Activated T-cell treated with anti-CD3 and anti-CD28 coated beads for 1 hour (primary cell): ENCODE measurements at places on chromosomes 6 and 20.

DNA sequence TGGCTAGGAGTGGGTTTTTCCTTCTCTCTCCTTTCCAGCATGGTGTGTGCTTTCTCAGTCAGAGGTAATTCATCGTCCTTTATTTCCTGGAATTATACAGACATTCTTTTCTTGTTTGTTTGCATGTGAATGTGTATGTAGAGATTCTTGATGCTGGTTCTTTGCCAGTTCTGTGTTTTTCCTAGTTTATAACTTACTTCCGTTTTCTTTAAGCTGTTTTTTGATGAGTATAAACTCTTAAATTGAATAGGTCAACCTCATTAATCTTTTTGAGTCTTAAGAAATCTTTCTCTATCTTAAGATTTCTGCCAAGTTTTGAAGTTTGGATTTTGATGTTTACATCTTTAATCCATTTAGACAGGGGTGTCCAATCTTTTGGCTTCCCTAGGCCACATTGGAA, 38.7 kb downstream of the IGF2R start:
- DNase-seq, result no peak

DNA sequence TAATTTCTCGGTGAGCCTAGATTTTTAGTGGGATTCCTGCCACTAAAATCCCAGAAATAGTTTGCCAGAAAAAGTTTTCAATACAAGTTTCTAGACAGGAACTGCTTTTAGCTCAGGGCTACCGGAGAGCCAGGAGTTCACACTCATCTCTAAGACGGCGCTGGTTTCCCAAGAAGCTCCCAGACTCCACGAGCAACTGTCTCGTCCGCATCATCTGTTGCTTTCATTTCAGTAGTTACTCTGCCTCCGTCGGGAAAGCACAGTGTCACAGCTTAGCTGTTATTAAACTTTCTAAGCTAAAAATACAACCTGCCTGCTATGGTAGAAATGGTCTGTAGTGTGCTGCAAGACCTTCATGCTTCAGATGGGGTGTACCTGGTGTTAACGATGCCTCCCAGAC, 197.3 kb upstream of the SNX9 start:
- DNase-seq, result no peak

DNA sequence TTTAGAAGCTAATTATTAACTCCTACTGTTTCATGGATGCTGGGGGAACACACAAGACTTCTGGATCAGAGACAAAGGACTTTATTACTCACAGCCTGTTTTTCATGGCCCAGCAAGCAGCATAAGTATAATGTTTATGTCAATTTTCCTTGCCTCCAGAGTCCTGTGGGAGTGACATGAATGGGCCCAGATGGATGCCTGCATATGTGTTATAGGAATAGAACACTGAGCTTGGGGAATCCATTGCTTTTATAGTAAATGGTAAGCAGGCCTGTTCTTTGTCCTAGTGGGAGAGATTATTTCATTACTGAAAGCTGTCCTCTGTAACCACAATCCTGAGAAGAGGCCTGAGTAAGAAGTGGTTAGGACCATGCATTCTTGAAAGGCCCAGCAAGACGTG, 25.6 kb downstream of the BLTP3A start:
- no peak for DNase-seq

DNA sequence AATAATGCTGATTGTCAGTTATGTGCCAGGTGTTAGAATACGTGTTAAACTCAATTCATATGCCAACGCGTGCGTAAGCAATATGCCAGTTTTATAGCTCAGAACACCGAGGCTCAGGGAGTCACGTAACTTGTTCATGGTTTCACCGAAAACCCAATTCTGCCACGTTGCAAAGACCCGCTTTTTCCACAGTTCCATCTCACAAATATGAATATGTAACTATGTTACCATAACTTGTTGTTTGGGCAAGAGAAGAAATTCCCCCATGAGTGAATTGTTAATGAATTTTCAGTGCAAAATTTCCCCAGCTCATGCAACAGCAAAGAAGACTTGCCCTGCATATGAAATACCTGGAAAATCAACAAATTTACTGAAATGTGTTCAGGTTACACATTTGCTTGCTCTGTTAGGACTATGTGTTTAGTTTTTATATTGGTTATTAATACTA, 30.1 kb downstream of the SF3B5 start:
- no peak for DNase-seq

DNA sequence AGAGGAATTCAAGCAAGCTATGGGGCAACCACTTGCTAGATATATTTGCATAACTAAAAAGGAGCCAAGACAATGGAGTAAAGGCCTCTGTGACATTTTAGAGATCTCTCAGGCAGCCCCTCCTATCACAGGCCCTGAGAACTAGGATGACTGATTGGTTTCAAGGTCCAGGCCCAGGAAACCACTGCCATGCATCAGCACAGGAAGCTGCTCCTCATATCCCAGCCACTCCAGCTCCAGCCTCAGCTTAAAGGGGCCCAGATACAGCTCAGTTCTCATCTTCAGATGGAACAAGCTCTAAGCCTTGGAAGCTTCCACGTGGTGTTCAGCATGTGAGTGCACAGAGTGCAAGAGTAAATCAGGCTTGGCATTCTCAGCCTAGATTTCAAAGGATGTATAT, 21.1 kb upstream of the THBS2 start:
- no peak for DNase-seq

DNA sequence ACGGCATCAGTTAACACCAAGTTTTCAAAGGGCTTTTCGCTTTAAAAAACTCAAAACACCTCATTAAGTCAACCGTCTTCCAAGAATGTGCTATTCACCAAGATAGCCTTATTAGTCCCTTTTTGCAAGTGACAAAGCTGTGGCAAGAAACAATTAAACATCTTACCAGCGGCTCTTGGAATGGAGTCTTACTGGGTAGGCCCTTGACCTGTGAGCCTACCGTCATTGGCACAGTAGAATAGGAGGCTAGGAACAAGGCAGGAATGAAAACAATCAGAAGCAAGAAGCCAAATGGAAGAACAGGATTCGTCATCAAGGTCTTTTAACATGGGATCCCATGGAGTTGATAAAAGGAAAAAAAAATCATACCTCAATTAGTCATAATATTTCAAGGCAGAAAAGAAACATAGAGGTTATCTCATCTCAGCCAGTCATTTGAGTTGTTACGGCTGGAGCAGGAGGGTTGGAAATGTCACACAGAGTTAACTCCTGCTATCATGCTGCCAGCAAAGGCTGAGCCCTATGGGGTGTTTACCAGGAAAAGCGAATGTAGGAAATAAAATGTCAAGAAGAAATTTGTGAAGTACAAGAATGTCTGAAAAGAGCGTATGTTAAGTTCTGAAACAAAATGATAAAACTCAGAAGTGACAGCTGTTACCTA, 236.4 kb downstream of the UST start:
- DNase-seq, result no peak

- DNase-seq, result no peak
These were observed 31.2 kb downstream of the FRK start for GRCh38 chr6:116029535-116029934.

DNA sequence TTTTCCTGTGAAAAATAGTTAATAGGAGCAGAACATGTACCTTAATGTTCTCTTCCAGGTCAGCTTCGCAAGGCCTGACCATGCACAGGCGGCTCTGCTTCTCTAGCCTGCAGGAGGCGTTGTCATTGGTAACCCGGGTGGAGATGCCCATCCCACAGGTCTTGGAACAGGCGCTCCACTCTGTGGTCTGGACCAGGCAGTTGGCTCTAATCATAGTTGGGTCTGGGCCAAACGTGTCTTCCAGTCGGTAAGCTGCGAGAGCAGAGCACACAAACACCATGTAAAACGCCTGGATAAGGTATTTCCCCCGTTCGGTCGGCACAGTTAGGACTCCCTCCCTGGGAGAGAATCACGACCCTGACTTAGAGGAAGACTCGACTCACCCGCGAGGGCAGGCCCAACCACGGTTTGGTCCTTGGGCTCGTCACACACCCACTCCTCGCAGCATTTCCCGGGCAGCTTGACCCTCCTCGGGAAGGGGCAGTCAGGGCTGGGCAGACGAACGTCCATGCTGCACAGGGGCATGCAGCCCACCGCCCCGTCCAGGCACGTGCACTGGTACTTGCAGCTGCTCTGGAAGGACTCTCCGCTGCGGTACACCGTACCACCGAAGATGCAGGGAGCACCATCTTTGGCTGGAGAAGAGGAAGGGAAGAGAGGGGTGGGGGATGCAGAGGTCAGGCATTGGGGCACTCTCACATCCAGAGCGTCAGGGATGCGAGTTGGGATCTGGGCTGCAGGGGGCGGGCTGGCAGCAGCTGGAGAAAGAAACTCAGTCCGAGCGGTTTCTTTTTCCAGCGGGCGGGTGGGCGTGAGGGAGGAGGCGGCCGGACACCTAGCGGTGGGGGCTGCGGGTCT, 1.0 kb downstream of the CCN2 start:
- DNase-seq, result no peak

DNA sequence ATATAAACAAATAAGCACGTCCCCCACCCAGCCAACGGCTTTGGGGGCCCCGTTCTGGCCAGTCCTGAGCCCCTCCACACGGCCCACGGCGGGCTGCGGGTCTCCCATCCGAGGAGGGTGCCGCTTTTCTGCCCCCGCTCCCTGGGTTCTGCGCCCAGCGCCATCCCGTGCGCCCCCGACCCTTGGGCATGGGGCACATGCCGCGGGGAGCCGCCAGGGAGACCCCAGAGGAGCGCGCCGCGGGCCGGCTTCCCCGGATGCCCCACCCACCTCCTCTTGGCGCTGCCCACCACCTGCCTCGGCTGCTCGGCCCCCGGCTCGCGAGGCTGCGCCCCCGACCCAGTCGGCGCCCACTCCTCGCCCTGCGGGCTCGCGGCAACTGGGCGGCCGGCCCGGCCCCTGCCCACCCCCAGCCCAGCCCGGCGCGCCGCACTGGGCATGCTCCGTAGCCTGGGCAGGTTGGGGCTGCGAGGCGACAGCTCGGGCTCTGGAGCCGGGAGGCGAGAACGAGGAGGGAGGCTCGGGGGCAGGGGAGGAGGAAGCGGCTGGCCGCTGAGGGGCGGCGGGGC, 570 bp upstream of the PLCB4 start:
- DNase-seq, result no peak

DNA sequence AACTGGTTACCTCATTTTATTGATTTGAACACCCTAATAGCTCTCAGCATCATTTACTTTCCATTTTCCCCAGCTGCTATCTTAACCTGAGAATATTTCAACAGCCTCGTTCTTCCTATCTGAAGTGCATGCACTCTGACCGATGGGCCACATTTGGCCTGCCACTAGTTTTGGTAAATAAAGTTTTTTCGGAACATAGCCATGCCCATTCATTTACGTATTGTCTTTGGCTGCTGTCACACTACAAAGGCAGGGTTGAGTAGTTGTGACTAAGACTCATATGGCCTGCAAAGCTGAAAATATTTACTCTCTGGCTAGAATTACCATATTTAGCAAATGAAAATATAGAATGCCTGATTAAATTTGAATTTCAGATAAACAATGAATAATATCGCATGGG, 10.8 kb downstream of the ADGRF4 start:
- DNase-seq, result no peak

DNA sequence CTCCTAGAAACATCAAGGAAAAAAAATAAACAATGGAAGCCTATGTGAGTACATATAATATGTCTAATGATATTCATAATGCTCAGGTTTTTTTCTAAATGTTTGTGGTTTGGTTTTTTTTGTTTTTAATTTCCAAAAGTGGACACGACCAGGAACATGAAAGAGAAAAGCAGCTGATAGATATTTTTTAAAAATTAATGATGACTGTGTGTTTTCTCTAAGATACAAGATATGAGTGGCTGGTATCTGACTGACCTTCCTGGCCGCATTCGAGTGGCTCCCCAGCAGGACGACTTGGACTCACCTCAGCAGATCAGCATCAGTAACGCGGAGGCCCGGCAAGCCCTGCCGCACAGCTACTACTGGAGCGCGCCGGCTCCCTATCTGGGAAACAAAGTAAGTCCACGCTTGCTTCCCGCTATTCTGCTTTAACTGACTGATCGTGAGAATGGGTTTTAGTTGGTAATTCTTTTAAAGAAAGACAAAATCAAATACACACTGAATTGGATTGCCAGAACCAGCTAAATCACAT, 309.6 kb downstream of the LAMA2 start:
- no peak for DNase-seq

- DNase-seq, result no peak
These were observed 8.2 kb downstream of the ATRN start for GRCh38 chr20:3479025-3479424.

DNA sequence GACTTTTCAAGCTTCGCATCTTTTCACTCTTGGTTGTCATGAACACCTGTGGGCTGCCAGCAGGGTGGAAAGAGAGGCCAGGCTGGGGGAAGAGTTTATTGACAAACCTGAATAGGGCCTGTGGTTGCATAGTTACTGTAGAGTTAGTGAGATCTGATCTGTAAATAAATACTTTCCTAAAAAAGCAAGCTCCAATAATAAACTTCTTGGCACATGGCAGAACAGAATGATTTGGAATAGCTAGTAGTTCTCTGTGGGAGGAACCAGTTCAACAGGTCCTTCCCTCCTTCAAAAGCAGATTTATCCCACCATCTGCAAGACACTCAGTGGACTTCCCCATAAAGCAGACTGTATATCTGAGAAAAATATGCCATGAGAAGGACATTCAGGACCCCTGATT, 445.0 kb downstream of the HACE1 start:
- no peak for DNase-seq
